Jurkat, Clone E6-1 (cell line): ENCODE measurements at places on chromosomes 4 and X.

- peak; percentile 32 for DNase-seq
These were observed 82.4 kb upstream of the MTM1 start for GRCh38 chrX:150486011-150486410.

- no peak for DNase-seq
These were observed 367.5 kb downstream of the PRDM5 start for GRCh38 chr4:120555058-120555457.

DNA sequence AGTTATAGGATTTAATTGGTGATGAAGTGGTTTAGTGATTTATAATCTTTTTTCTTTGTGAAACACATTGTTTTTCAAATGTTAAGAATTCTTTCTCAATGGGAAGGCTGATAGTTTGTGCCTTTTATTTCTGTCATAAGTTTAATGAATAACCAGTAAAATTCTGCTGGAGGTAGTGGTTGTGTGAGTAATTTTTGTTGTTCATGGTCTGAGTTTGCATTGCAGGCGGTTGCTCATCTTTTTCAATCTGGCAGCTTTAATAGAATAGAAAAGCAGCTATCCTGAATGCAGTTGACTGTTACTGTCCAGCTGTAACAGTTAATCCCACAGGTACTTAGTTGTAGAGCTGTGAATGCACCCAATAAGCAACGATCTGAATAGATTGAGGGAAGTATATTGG, 215.6 kb upstream of the AFF2 start:
- DNase-seq: no peak

DNA sequence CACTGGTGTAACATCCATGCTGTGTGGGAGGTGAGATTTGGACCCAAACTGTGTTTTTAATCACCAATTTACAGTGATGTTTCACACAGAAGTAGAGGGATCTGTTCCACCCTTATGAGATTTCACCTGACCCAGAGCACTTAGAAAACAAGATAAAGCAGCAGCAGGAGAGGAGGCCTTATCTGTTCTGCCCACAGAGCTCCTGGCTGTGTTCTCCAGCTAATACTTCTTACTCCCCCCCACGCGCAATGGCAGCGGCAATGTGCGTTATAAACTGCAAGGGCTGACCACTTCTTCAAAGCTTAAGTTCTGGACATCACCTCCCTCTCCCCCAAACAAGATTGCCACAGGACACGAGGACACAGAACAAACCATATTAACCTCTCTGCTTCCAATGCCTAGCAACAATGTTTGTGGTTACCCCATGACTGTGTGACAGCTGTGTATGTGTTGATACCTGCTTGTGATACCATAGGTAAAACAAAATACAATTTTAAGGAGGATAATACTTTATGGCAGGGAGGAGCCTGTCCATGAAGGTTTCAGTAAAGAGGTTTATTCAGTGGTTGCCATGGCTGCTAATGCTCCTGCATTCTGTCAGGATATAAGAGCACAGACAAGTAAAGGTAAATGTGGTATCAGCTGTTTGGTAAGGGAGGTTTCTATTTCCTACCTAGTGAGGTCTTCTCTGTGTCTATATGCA, 210.0 kb downstream of the SOWAHB start:
- DNase-seq: no peak

- DNase-seq: no peak
These were observed 134.3 kb upstream of the PPARGC1A start for GRCh38 chr4:24024157-24024556.

DNA sequence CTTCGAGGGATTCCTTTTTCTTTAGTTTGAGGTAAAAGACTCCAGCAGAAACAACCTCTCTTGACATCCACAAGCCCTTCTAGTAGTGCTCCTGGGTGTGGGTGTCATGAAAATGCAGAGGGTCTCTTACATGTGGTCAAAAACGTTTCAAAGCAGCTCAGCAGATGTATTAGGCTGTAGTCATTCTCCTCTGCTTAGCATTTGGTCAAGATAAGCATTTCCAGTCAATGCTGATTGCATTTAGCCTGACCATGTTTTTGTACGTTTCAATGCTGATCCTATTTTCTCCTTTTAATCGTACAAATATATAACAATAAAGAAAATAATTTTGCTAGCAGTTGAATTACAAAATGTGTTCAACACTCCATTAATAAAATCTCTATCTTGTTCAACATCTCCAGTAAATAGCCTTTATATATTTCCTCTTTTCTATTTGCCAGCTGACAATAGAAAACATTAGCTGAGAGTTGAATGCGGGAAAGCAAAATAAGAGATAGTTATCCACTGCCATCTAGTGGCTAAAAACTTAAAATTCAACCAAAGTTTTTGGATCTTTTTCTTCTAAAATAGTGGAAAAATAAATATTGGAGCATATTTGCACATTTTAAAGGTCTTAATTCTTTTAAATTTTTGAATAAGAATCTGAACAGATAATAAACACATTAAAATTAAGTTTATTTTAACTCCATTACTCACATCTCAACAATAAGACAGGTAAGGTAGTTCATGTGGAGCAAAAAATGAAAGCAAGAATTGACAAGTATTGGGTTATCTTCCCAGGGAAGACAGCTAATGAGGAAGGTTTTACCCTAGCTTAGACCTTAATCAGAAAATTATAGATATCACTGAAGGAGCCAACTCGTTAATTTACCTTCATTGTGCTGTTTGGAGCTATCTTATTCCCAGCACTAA, 15.2 kb upstream of the PACRGL start:
- peak; percentile 12 for DNase-seq

- DNase-seq: no peak
These were observed 3.1 kb downstream of the SLITRK4 start for GRCh38 chrX:143632625-143633410.

DNA sequence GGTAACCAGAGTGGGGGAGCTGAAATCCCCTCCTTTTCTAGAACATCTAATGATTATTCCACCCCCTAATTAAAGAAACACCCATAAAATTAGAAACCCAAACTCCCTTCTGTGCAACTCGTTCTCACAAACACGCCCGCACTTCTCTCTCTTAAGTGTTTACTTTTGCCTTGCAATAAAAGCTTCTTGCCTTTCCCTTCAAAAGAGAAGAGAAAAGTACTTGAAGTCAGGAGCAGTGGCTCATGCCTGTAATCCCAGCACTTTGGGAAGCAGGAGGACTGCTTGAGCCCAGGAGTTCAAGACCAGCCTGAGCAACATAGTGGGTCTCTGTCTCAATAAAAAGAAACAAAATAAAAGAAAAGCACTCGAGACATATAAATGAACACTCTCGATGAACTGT, 3.6 kb upstream of the GPR173 start:
- no peak for DNase-seq

- no peak for DNase-seq
These were observed 129.3 kb downstream of the AKAP4 start for GRCh38 chrX:50071494-50071893.

GRCh38 chr4:153987291-153987690, 198.4 kb upstream of the SFRP2 start:
- DNase-seq: no peak

DNA sequence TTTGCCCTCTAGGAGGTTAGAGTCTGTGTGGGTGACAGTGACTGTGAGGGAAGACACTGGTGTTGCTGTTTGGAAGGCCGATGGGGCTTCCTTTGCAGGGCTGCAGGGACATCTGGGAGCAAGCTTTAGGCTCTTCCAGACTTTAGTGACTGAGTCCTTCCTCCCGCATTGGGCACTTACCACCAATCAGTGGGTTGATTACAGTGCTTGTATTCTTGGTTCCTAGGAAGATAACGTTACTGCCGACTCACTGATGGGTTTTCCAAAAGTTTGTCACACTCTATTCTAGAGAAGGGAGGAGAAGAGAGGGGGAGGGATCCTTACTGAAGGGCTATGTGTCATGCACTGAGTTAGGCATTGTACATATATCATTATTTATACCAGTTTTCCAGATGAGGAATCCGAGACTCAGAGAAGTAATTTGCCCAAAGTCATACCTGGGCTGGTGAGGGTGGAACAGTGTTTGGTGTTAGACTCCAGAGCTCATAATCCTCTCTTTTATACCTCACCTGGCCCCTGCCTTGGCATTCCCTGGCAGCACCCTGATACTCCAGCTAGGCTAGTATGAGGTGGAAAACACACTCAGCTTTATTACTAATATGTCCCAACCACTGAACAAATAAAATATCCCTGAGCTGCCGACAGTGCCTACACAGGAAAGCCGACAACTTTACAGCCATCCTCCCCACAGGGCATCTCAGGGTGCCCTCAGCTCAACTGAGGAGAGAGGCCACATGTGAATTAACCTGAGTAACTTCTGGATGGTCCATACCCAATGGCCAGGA, 3.8 kb downstream of the CHST7 start:
- no peak for DNase-seq

DNA sequence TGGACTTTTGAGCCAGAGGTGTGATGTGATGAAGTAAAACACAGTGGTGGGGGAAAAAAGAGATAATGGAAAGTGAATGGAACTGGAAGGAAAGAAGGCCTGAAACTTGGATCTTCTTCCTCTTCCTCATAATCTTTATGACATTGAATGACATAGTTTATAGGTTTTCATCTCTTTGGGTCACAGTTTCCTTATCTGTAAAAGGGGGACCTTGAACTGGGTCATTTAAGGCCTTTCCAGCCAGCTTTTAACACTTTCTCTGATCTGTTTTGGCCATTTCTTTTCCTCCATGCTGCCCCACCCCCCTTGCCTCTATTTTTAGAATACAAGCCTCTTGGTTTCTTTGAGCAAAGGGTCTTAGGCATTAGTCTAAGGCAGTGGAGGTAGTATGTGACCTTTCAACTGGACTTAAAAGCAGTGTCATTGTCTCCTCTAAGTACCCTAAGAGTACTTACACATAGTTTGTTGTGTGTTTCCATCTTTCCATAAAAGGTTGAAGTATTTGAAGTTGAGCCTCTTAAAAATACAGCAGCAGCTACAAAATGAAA, 7.8 kb downstream of the CPEB2 start:
- DNase-seq: no peak

DNA sequence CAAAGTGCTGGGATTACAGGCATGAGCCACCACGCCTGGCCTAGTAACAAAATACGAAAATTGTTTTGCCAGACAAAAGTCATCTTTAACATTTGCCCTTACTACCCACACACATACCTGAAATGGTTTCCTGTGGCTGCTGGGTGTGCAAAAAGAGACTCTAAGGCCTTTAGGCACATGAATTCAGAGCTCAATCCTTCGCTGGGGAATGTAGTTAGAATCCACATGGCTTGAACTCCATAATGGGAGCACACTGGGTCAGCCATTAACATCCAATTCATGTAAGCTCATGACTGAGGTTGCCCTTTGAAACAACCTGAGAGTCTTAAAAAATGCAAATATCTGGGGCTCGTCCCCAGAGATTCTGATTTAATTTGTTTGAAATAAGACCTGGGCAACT, 87.8 kb downstream of the HPGD start:
- no peak for DNase-seq

GRCh38 chrX:130756233-130756632, 146.8 kb downstream of the ENOX2 start:
- no peak for DNase-seq

DNA sequence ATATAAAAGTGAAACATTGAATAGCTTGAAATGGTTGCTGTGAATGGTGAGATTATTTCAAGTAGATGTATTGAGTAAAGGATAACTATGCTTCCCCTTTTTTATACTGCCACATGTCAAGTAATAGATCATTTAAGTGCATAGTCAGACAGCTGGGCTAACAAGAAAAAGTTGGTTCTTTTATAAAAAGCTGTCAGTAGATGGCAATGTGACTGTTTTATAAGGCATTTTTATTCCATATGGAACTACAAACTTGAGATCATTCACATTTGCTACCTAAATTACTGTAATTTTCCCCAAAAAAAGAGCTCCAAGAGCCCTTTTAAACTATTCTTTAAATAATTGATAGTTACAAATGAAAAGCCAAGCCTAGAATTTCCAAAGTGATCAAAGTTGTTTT, 831.0 kb downstream of the C4orf33 start:
- no peak for DNase-seq

DNA sequence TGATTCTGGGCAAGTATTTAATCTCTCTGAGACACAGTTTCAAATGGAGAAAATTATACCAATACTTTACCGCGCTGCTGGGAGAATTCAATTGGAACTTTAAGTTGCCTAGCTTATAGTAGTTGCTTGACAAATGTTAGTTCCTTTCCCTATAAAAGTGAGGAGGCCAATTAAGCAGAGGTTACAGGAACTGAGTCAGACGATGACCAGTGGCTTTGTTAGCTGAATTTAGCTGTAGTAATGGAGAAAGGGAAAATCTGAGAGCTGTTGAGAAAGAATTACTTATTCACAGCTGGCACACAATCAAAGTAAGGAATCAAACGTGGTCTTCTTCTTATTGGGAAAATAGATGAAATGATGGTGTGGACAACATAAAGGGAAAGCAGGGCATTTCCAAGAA, 29.6 kb downstream of the SMARCA1 start:
- no peak for DNase-seq

- no peak for DNase-seq
These were observed 22.0 kb upstream of the STK26 start for GRCh38 chrX:132001127-132001526.

DNA sequence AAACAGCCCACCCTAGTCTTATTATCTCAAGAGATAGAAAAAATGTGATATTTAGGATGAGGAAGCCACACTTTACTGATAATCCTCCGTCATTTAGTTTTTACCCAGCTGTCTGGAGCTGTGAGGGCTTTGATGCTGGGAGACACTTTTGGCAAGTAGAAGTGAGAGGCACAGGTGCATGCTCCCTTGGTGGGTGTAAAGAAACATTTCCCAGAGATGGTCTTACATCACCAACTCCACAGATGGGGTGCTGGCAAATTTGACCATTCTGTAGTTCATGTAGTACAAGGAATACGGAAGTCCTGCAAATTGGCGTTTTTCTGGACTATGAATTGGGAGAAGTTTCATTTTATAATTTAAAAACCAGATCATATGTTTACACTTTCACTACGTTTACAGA, 28.5 kb downstream of the TRIM61 start:
- no peak for DNase-seq

DNA sequence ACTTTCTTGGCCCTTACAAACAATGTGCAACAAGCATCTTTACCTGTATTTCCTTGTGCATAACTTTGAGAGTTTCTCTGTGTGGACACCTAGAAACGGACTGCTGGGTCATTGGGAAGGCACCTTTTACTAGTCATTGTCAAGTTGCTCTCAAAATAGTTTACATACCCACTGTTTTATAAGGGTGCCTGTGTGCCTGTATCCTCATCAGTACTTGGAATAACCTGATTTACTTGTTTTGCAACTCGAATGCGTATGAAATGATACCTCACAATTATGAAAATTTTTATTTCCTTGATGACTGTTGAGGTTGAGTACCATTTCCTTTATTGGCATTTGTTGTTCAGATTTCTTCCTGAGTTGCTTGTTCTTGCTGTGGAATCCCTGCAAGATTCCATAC, 150.8 kb downstream of the STIM2 start:
- no peak for DNase-seq

- no peak for DNase-seq
These were observed 20.2 kb downstream of the MSL3 start for GRCh38 chrX:11778230-11778629.

DNA sequence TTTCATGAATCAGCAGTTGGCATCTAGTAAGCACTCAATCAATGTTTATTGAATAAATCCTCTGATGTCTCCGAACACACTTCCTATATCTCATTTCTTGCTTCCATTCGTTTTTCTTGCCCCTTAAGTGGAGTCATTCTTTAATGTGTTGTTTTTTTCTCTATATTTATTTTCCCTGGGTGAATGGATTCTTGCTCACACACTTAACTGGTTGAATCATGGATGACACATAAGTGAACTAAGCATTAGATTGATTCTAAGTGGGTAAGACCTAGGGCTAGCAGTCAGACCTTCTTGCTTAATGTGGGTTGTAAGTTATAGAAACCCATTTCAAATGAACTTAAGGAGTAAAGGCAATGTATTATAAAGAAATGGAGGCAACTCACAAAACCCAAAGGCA, 111.1 kb downstream of the RTL3 start:
- no peak for DNase-seq

- no peak for DNase-seq
These were observed 44.3 kb downstream of the CASP6 start for GRCh38 chr4:109658871-109659410.
